ENCODE measurements at places on chromosomes 16 and 17.

- no peak for DNase-seq
Measured at GRCh38 chr17:2860045-2860444, 63.8 kb downstream of the RAP1GAP2 start.

DNA sequence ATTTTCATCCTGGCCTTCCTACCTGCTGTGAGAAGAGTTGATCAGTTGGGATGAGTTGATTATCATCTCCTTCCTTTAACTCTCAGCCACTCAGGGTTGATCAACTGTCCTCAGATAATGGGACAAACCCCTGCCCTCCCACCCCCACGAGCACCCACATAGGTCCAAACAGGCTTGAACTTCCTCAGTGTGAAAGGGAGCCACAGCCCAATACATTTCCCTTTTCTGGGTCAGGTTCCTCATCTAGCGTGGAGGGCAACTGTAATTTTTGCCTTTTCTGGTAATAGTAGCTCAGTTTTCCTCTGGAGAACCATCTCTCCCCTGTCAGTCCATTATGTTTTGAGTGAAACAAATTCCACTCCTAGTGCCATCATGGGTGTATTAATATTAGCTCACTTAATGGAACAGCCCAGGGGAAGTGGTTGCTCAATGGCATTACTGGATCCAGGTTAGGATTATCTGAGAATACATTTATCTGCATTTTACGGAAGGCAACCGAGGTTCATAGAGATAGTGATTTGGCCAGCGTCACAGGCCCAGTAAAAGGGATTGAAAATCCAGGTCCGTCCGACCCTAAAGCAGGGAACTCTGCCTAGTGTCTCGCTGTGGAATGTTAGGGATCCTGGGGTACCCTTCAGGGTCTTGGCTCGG lies 476 bp upstream of the LPCAT2 start:
- no peak for DNase-seq

DNA sequence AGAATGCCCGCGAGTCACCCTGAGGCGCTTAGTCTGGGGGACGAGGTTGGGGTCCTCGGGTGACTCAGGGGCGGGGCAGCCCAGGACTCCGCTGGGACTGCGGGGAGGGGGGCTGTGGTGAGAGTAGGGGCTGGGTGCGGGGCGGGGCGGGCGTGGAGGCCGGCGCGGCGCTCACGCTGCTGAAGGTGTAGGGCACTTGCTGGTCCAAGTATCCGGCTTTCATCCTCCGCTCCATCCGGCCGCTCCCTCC lies 832 bp downstream of the ETV4 start:
- no peak for DNase-seq

DNA sequence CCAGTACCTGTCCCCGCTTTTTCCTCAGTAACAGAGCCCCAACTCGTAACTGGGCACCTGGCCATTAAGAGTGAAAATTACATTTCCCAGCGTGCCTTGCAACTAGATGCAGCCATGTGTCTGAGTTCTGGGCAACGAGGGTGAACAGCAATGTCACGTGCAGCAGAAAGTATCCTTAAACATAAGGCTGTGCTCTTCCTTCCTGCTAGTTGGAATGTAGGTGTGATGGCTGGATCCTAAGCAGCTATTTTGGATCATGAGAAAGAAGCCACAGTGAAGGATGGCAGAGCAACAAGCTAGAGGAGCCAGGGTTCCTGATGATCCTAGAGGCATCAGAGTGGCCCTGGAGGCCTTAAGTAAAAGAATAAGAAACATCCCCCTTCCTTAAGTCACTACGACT lies 36.0 kb downstream of the ACTG1 start:
- DNase-seq, result no peak

DNA sequence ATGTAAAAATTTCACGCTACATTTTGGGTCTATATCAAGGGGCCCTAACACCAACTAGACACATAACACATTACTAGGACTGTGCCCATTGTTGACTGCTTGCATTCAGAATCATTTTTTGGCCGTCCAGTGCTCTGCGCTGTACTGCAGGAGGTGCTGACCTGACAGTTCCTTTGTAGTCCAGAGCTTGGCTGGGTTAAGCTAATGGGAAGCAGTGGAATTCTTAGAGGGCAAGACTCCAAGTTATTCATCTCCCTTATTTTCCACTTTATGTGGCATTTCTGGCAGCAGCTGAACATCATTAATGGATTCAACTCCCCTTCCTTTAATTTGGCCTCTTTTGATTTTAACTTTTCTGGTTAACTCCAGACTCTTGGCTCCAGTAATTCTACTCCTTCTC lies 351.7 kb downstream of the CDH8 start:
- DNase-seq, result no peak

- no peak for DNase-seq
Measured at GRCh38 chr16:9443864-9444263, 352.4 kb downstream of the HAPSTR1 start.

DNA sequence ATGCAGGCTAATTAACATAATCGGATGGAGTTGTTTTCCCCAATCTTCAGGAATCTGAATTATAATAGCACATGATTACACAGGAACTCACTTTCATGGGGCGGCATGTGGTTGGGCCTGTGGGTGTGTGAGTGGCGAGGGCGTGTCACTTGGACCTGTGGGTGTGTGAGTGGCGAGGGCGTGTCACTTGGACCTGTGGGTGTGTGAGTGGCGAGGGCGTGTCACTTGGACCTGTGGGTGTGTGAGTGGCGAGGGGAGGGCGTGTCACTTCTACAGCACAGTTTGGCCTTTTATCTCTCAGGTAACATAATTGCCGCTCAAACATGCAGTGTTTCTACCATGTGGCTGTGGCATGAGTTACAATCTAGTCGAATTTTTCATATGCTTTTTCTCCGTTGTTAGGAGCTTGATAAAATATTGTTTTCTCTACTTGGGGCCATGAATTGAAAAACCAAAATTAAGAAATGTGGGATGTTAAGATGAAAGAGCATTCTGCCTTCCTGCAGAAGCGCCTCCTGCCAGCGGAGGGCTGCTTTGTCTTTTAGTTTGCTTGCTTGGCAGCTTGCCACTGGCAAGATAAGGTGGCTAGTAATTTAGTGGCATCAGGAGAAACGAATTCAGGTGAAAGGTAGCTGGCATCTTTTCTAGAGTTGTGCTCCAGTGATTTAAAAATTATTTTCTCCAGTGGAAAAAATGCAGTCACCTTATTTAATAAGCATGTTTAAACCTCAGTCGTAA lies 36.2 kb downstream of the USP10 start:
- no peak for DNase-seq

GRCh38 chr17:63843910-63844677 lies 1.6 kb upstream of the SMARCD2 start:
- peak; percentile 24 for DNase-seq

- no peak for DNase-seq
Measured at GRCh38 chr16:88782454-88783390, 2.3 kb downstream of the PIEZO1 start.

DNA sequence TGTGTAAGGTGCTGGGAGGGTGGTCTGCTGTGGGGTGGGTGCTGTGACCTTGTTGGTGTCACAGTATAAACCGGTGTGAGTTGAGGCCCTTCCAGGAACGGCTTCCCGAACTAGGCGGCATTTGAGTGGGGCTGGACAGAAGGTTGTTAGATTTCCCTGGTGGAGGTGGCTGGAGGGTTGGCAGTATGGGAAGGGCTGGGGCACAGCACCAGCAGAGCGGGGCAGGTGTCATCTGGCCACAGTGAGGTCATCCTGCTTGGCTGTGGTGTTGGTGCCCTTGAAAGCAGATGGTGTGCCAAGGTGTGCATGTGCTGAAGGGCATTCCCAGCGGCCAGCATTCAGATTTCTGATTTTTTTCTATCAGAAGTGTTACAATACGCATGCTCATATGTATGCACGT lies 28.1 kb downstream of the BANP start:
- DNase-seq, result no peak

DNA sequence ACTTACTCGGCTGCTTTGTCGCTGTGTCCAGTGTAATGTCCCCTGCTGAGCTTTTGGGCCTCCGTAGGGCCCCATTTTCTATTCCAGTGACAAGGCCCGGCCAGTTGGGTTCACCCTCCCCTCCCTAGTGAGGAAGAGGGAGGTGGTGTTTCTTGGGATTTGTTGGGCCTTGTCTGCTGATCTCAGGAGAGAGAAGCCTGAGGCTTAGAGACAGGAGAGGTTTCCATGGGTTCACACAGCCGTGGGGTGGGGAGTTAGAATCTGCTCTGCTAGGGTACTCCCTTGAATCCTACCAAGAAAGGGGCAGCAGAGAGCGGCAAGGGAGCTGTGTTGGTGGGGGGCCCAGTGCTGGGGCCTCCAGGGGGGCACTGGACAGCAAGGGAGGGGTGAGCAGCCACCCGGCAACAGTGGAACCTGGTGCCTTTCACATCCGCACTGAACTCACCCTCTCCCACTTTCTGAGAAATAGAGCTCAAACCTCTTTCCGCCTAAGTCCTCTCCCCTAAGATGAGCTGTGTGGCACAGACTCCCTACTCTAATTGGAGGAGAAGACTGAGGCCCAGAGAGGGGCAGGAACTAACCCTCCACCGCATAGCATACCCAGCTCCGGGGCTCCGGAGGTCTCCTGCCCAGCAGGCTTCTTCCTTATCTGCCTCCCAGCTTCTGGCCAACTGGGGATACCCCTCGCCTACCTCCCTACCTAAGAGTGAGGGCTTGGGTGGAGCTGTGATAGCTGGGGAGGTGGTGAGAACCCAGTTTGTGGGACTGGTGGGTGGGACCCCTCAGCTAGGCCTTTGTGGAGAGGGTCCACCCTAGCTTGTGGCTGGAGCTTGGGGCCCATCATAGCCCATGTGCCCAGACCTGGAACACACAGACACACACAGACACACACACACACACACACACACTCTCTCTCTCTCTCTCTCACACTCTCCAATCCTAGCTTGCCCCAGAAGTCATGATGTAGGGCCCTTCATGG lies 6.8 kb downstream of the TBKBP1 start:
- DNase-seq, result no peak

GRCh38 chr16:69479775-69480174 lies 55.4 kb downstream of the CYB5B start:
- DNase-seq, result no peak

DNA sequence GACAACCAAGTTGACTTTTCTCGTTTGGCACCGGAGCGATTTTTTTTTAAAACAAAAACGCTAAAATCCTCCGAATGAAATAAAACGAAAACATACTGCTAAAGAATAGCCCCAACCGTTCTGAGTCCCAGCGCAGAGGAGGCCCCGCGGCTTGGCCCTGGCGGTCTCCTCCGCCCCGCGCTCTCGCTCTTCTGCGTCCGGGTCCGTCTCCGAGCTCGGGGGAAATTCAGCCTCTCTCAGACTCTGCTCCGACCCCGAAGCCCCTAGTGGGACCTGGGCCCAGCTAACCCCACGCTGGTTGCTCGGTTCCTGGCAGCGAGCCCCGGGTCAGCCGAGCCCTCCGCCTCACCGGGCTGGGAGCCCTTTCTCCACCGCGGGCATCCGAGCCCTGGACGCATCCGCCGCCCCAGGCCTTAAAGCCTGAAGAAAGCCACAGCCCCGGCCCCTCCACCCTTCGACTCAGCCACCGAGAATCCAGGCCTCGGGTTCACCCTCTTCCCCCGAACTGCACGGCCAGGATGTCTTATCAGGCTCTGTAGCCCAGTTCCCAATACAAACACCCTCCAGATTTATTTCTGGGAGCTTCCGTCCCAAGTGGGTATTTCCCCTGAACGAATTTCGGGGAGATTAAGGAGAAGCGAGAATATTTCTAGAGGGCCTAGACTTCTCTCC lies 1.2 kb downstream of the TBX2 start:
- DNase-seq, result no peak

DNA sequence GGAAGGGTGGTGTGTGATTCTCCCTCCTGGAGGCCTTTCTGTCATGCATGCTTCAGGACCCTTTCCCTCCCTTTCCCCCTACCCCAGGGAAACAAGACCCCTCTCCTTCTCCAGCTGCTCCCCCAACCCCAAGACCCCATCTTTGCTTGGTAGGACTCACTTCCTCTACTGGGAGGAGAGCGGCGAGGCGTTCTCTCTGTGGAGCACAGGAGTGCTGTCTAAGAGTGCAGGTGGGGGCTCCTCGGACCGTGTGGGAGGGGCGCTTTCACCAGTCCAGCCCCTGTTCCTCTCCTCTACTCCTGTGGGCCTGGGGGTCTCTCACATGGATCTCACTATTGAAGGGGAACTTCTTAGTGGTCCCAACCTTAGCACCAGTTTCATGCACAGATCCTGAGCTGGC lies 456.1 kb upstream of the ASIC2 start:
- no peak for DNase-seq

DNA sequence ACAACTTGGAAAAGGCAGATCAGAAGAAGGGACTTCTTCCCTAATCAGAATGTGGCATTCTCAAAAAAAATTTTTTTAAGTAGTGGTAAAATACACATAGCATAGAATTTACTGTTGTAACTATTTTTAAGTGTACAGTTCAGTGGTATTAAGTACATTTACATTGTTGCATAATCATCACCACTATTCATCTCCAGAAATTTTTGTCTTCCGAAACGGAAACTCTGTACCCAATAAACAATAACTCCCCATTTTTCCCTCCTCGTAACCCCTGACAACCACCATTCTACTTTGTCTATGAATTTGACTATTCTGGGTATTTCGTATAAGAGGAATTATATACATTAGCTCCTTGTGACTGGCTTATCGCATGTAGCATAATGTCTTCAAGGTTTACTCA lies 18.9 kb downstream of the METTL9 start:
- no peak for DNase-seq

- DNase-seq, result no peak
Measured at GRCh38 chr17:8451933-8452614, 16.4 kb downstream of the NDEL1 start.

- no peak for DNase-seq
Measured at GRCh38 chr16:23920899-23921298, 85.1 kb downstream of the PRKCB start.

DNA sequence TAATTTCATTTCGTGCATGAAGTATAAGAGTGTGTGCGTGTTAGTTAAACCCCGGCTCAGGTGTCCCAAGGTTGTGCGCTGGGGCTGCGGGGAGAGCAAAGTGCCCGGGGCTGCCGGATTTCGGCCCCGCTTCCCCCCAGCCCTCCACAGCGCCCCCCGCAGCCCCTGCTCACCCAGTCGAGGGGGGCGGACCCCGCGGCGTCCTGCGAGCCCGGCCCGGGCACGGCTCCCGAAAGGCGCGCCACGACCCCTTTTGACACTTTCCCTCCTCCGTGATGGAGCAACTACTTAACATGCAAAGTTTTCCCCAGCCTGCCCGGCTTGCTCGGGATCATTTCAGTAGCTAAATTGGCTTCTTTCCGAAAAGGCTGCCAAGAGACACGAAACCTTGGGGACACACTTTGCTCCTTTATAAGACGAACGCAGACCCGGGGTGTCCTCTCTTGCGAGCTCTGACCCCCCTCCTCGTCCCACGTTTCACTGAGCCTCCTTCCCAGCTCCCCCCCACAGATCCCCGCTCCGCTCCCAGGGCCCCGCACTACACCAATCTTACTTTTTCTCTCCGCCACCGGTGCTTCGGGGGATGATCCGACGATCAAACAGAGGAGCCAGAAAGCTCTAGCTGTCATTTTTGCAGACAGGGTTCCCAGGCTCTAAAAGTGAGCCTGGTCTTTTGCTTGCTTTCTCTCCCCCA lies 552 bp downstream of the C17orf58 start:
- peak; percentile 25 for DNase-seq

Measured in OCI-M1 (cell line).